T-helper 1 cell (primary cell): ENCODE measurements at places on chromosomes 16 and 17.

GRCh38 chr16:11501632-11502031, 85.1 kb downstream of the LITAF start:
- no peak for DNase-seq

GRCh38 chr17:82388223-82388921, 16.8 kb downstream of the UTS2R start:
- DNase-seq: no peak

GRCh38 chr16:2785101-2785991, 2.0 kb downstream of the PRSS33 start:
- no peak for DNase-seq

DNA sequence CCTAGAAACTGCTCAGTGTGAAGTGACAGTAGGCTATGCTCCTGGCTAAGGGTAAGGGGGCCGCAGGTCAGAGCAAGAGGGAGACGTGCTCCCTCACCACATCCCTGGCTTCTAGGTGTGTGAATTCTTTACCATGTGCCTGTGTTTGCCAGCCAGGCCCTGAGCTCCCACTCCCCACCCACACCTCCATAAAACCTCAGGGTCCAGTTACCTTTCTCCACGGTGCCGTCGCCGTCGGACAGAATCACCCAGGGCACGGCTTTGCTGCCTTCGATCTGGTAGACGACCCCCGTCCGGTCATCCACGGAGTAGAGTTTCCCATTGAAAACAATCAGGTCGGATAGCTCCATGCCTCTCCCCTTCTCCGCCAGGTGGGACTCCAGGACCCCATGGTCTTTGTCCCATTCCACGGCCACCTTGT, 12.8 kb downstream of the CANT1 start:
- no peak for DNase-seq

- no peak for DNase-seq
Observed at GRCh38 chr16:22843856-22844255, 29.9 kb downstream of the HS3ST2 start.

GRCh38 chr17:42704490-42704836, 22.1 kb downstream of the CNTNAP1 start:
- DNase-seq: no peak

GRCh38 chr17:82400830-82401229, 17.3 kb upstream of the HEXD start:
- DNase-seq: peak; percentile 69

GRCh38 chr17:13306310-13306962, 288.6 kb upstream of the ELAC2 start:
- no peak for DNase-seq

DNA sequence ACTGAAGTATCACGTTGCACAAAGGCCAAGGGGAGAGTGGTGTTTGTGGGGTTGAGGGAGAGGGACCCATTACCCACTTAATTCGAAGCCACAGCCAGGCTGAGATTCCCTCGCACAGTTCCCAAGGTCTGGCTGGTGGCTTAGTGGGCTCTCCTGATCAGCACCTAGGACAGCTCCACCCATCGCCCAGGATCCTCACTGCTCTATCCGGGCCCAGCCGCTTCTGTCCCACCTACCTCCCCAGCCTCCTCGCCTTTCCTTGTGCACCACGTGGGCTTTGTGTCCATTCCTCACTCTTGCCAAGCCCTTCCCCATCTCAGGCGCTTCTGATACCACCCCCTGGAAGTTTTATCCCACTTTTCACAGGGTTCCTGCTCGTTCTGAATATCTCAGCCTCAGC, 163.5 kb downstream of the CCT6B start:
- no peak for DNase-seq

DNA sequence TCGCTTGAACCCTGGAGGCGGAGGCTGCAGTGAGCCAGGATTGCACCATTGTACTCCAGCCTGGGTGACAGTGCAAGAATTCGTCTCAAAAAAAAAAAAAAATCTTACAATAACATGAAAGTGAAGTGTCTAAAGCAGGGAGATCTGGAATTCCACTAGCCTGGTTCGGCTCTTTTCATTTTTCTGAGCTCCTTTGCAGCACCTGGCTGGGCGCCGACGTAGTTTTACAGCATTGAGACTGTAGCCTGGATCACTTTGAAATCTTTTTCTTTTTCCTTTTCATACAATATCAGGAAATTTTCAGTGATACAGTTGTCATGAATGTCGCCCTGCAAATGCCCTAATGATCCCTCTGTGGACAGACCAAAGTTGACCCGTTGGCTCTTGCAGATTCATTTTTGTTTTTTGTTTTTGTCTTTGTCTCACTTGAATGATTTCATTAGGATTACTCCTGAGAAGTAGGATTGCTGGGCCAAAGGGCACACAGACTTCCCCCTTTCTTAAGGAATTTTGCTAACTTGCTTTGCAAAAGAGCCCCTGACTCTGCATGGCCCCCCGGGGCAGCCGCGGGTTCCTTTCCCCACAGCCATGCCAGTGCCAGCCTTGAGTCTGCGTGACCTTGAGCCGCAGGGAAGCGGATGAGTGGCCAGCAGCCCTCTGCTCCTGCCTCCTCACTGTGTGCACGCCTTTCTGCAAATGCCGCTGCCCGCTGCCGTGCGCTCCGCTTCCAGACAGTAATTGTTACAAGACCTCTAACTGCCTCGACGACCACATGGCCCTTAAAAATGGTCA, 28.0 kb downstream of the CRISPLD2 start:
- DNase-seq: no peak

DNA sequence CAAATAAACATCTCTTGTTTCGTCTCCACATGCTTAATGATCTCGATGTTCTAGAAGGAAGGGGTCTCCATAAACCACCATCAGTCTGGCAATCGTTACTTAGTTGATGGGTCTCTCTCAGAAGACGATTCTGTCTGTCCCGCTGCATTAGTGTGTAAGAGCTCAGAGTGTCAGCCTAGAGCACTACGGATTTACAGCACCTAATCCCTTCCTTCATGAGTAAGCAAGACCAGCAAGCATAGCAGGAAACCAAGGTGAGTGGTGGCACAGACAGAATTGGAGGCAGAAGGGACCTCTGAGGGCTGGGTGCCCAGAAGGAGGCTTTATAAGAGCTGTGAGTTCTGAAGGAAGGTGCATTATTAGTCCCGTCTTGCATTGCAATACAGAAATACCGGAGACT, 440.1 kb downstream of the RBFOX1 start:
- no peak for DNase-seq

DNA sequence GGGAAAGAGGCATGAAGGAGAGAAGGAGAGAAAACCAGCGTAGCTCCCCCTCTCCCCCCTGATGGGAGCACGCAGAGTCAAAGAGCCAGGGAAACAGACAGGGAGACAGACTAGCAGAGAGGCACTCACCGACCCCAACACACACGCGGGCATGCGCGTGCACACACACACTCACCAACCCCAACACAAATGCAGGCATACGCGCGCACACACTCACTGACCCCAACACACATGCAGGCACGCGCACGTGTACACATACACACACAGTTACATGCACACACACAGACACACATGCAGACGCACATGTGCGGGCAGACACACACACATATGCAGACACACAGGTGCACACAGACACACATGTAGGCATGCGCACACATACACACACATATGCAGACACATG, 4.6 kb downstream of the CACNB1 start:
- no peak for DNase-seq

- no peak for DNase-seq
Observed at GRCh38 chr17:63703556-63704258, 3.8 kb upstream of the LIMD2 start.

DNA sequence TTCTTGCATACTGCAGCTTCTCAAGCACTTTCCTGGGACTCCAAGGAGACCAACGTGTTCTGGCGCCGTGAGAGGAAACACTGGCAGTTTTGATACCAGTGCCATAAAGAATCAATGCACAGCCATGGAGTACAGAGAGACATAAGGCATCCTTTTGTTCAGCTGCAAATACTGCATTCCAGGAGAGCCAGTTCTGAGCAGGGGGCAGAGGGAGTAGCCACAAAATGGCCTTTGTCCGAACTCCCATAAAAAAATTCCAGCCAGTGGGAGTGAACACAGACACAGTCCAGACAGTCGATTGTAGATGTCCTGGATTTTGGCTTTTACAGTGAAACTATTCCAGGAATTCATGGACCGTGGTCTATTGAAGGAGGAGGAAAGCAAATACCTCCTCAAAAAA, 36.2 kb upstream of the TEKT3 start:
- no peak for DNase-seq

- no peak for DNase-seq
Observed at GRCh38 chr17:56929362-56929969, 15.6 kb upstream of the TRIM25 start.

DNA sequence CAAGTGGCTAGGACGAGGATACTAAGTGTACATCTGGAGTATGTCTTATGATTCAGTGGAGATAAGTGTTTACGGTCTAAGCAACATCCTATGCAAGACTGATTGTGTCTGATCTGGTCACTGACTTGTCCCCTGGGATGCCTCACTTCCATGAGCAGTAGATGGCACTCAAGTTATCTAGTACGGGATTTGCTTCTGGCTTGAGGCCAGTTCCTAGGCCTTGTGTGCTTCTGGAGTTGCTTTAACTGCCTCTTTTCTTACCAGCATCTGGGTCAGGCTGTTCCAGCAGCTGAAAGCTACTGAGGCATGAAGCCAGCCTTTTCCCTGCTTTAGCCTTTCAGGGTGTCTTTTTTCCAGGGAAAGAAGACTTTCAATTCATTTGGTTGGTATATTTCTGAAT, 23.0 kb downstream of the SUPT6H start:
- no peak for DNase-seq

- no peak for DNase-seq
Observed at GRCh38 chr16:48352648-48353390, 32.4 kb downstream of the SIAH1 start.

DNA sequence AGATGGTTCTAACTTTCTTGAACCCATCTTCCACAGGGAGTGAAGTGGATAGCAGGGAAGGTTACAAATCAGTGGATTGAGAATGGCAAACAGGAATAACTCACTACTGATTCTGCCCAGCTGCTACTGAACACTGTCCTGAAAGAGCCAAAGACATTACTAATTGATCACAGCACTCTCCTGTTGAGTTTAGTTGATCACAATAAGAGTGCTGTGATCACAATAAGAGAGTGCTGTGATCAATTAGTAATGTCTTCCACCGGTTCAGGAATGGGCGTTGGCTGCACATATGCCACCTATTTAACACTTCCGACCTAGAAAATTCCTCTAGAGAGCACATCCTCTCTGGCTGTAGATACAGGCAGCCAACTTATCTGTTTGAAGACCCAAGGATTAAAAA, 11.4 kb downstream of the CFAP97D1 start:
- no peak for DNase-seq

GRCh38 chr17:63698886-63699637, 863 bp downstream of the LIMD2 start:
- peak; percentile 93 for DNase-seq

DNA sequence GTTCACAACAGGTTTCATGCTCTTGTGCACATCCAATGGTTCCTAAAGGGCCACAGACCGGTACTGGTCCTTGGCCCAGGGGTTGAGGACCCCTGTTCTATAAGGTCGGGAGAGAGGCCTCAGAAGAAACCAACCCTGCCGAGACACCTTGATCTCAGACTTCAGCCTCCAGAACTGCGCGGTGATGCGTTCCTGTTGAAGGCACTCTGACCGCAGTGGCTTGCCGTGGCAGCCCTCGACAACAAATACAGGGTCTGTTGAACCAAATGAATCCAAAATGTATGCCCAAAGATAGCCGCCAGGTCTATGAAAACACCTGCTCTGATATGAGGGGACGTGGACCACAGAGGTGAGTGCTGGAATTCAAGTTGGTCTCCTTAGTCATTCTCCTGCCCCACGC, 389.8 kb downstream of the SEC14L1 start:
- DNase-seq: no peak

GRCh38 chr17:78875363-78876093, 27.5 kb downstream of the CEP295NL start:
- DNase-seq: no peak

- DNase-seq: no peak
Observed at GRCh38 chr16:61246592-61246991, 789.6 kb downstream of the CDH8 start.

GRCh38 chr17:6297960-6298359, 137.0 kb downstream of the AIPL1 start:
- no peak for DNase-seq

DNA sequence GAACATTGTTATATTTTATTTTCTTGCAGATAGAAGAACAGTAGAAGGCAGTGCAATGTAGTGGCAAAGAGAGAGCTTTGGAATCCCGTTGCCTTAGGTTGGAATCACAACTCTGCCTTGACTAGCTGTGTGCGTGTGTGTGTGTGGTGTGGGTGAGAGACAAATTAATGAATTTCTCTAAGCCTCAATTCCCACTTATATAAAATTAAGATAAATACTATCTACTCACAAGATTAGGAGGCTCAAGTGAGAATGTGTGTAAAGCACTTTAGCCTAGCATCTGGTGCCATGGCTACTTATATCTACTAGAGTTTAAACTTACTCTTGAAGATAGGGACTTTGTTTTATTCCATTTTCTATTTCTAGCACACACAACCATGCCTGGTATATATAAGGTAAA, 12.8 kb downstream of the CPD start:
- no peak for DNase-seq

- DNase-seq: no peak
Observed at GRCh38 chr17:62084585-62084984, 19.5 kb upstream of the MED13 start.
